ENCODE measurements at places on chromosomes 16 and 17.

- DNase-seq, result no peak
Observed at GRCh38 chr17:28916302-28916934, 13.5 kb upstream of the DHRS13 start.

- no peak for DNase-seq
Observed at GRCh38 chr17:29021226-29021625, 15.4 kb upstream of the SEZ6 start.

DNA sequence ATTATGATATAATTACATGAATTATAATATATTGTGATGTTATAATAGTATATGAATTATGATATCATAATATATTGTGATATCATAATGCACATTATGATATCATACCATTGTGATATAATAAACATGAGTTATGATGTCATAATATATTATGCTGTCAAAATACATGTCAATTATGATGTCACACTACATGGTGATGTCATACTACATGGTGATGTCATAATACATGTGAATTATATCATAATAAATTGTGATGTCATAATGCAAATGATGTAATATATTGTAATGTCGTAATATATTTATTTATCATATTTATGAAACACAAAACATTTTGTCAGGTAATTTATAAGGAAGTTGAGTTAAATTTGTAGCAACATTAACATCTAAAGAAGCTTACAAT lies 1950.1 kb downstream of the TP53TG3F start:
- DNase-seq, result no peak

DNA sequence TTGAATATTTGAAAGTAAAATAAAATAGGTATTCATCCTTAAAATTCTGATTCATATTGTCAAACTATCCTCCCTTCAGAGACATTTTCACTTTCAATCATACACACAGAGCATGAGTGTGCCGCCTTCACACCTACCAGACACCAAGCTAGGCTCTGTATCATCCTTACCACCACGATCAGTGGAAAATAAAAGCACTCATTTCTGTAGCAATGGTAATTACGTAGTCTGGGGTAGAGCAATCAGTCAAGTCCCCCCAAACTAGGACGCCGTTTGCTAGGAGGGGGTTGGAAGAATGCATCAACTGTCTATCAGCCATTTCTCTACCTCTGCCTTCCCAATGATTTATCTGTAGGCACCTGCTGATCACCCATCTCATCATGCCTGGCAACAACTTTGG lies 84.6 kb upstream of the GRIN2A start:
- no peak for DNase-seq

GRCh38 chr17:59627770-59628171 lies 8.1 kb downstream of the CLTC start:
- no peak for DNase-seq

- DNase-seq, result no peak
Observed at GRCh38 chr17:82316651-82317393, 586 bp downstream of the CD7 start.

GRCh38 chr16:85018529-85019236 lies 7.3 kb upstream of the ZDHHC7 start:
- no peak for DNase-seq

GRCh38 chr17:34006126-34006525 lies 249.0 kb upstream of the CCL2 start:
- DNase-seq, result no peak

GRCh38 chr17:9389111-9389527 lies 186.5 kb downstream of the STX8 start:
- DNase-seq, result peak; percentile 39

GRCh38 chr16:87056083-87056482 lies 261.1 kb downstream of the C16orf95 start:
- DNase-seq, result no peak

DNA sequence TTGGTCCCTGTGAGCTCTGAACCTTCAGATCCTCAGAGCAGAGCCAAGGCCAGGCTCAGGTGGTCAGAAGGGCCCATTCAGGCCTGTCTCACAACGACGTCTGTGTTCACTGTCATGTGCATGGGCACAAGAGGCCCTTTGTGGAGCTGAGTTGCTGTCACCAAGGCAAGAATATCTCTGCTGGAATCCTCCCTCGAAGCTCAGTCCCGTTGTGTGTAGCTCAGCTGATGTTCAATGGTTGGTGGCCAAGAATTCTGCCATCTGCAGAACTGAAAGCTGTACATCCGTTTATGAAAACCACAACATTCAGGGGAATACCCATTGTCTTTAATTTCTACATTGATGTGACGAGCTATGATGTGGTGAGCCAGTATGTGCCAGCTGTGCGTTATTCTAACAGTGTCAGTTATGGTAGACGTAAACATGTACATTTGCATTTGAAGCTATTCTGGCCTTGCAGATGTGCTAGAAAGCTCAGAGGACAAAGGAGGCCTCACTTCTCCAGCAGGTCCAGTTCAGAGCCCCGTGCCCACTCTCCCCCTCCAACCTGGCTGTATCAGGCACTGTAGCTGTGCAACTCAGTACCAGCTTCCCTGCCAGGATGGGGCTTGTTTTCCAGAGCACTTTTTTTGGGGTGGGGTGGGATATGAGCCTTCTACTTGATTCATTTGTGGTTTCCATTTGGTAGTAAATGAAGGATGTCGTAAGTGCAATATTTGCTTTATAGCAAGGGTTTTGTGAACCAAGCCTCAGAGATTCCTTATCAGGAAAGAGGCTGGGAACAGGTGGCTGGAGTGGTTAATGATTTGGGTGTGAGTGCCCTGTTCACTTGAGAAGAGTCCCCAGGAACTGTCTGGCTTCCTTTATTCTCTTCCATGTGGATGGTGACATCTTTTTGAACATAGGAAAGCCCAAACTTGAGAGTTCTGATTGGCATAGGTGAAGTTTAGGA lies 56.1 kb downstream of the B9D1 start:
- peak; percentile 46 for DNase-seq

DNA sequence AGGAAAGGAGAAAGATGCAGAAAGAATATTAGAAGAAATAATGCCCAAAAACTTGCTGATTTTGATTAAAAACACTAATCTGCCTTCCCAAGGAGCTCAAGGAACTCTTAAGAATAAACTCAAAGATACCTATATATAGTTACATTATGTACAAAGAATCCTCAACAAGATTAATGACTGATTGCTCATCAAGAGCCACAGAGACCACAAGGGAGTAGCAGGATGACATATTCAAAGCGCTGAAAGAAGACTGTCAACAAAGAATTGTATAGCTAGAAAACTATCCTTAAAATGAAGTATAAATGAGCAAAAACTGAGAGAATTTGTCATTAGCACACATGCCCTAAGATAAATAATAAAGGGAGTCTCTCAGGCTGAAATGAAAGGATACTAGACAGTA lies 6.2 kb downstream of the LPCAT2 start:
- DNase-seq, result no peak

DNA sequence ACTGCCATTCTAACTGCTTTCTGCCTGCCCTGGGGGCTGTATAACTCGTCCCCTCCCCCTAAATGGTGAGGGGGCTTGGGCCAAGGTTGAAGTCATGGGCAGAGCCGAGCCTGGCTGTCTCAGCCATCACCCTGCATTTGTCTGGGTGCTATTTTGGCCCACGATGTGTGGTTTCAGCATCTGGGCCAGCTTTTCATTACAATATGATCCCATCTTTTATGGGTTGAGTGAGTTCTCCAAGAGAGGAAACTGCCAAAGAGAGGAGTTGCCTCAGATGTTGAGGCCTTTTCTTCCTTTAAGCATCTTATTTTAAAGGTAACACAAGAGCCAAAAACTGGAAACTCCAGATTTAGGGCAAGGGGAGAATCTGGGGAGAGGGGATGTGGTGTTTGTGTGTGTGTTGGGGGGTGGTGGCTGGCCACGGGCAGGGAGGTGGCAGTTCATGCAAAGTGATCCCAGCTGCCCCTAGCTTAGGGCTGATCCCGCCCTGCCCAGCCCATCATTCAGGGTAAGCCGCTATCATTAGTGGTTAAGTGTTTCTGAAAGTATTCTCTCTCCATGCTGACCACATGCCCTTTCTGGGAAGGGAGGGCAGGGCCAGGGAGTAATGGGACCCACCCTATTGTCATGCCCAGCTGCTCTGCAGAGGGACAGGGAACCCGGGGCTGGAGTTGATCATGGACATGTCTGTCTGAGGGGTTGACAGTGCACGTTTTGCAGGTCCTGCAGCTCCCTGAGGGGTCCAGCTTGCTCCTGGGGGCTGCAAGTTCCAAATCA lies 83.2 kb upstream of the CLEC18A start:
- DNase-seq, result no peak

- no peak for DNase-seq
Observed at GRCh38 chr17:12376276-12376675, 289.4 kb upstream of the MYOCD start.

Measured in PC-9 (cell line).